ENCODE measurements at places on chromosomes 2 and 18.
A peak's percentile ranks its signal among the peaks of the same experiment; 100 is the strongest.

DNA sequence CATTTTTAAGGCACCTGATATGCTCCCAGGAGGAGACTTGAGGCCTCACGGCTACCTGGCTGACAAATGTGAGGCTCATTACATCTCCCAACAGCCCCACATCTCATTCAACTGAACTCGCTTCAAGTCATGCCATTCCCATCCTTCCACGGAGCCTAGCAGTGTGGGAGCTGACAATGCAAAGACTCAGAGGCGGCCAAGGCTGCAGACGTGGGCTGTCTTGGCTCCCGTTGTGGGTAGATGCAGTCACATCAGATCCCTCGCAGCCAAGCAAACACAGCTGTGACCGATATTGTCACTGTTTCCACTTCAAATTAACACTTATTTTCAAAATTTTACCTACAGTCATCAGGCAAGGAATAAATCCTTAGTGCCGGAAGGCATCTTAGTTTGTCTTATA, 64.0 kb upstream of the TRIB2 start:
- DNase-seq, result no peak

DNA sequence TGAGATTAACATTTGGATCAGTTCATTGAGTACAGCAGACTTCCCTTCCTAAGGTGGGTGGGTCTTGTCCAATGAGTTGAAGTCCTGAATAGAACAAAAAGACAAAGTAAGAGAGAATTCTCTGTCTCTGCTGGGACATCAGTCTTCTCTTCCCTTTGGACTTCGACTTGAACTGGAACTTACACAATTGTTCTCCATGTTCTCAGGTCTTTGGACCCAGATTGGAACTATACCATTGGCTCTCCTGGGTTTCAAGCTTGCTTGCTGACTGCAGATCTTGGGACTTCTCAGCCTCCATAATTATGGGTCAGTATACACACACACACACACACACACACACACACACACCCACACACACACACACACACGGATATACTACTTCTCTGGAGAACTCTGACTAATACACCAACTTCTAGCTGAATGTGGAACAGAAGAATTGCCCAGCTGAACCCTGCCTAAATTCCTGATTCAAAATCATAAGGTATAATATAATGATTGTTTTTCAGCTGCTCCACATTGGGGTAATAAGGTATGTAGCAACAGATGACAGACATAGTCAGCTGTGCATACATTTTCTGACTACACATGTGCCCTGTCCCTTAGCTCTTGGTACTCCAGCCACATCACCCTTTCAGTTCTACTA, 214.0 kb downstream of the TGIF1 start:
- no peak for DNase-seq

GRCh38 chr2:64859312-64860212, 129.6 kb upstream of the SLC1A4 start:
- peak; percentile 36 for DNase-seq

GRCh38 chr18:10604182-10604581, 78.4 kb downstream of the NAPG start:
- DNase-seq, result no peak

GRCh38 chr2:177419274-177419673, 26.7 kb downstream of the AGPS start:
- DNase-seq, result no peak

GRCh38 chr2:144356402-144356801, 163.5 kb downstream of the ZEB2 start:
- DNase-seq, result no peak

DNA sequence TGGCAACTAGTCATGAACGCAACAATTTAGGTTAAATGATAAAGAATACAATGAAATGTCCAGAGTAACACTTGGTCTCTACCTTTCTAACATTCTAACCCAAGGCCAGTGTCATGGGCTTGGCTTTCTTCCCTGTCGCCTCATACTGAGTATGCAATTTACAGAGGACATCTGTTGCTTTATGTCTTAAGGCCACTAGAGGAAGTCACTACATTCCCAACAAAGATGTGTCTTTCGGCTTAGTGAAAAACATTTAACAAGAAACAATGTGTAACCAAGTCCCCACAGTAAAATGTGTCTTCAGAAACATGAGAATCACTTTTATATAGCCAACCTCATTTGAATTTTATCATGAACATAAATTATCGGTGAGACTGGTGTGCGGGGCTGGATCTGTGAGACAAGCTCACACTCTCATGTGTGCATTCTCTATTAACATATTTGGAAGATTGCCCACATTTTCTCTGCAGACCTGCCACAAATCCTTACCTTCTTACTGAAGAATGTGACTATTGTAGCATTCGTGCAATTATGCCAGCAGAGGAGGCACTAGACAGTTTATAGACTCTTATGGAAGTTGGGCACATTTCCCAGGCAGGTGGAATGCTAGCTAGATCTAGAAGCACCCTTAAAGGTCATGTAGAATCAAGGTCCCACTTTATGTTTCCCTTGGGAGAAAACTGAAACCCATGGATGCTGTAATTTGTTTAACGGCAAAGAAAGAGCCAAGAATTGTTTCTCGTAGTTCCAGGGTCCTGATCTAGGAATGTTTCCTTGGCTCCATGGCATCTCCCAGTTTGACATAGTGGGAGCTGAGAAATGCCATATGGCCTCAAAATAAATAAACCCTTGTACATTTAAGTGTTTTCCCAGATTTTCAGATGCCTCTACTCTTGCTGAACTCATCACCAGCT, 101.8 kb downstream of the CD226 start:
- DNase-seq, result no peak

DNA sequence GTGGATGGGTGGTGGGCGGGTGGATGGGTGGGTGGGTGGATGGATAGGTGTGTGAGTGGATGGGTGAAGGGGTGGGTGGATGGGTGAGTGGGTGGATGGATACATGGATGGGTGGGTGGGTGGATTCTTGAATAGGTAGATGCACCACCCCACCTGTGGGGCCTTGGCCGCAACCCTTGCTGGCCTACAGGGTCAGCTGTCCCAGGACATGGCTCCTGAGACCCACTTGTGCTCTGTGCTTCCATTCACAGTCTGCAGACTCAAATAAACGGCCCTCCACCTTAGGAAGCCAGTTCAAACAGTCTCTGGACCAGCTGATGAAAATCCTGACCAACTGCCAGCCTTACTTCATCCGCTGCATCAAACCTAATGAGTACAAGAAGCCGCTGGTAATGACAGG, 54.4 kb downstream of the MYO7B start:
- no peak for DNase-seq

- DNase-seq, result no peak
Observed at GRCh38 chr2:226874749-226875148, 38.9 kb downstream of the RHBDD1 start.

DNA sequence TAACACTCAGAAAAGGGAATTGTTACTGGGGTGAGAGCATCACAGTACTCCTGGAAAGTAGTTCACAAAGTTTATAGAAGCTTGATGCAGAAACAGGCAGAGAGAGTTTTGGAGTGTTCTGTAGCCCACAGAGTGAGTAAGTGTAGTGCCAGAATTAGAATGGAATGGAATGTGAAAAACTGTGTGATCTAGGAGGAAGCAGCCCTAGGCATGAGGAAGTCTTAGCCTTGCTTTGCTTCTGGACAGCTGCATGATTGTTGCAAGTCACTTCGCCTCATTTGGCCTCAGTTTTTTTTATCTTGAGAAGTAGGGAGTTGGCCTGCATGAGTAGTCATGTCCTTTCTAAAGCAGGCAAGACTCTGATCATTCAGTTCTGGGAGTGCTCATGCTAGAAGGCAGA, 10.9 kb downstream of the SERPINB12 start:
- DNase-seq, result no peak

DNA sequence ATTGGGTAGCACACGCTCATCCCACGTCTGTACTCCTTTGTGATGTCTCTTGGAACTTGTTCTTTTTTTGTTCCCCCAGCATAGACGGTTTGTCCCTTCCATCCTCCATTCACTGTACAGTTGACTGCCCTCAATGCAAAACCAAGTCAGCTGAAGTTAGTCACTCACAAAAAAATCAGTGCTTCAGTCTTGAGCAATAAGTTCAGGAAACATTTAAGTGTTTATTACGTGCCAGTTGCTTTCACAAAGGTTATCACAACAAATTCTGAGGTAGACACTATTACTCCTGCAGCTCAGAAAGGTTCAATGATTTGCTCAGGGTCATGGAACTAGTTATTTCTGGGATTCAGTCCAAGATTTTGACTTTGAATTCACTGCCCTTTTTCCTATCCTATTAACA, 102.2 kb downstream of the PDE1A start:
- DNase-seq, result no peak

DNA sequence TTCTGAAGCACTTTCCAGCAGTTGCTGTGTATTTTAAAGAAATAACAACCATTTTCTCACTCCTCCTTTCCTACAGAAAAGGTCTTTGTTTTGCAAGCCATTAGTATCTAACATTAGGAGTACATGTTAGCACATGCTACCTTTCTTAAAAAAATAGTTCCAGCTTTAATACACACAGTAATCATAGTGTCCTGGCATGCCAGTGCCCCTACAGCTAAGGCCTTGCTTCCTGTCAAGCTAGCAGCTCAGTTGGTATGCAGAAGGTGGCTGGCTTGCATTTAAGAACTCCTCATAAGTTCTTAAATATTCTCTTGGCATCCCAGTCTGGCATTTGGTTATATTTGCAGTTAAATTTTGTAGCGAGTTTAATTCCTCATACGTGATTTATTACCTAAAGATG, 141.3 kb upstream of the IL1R2 start:
- DNase-seq, result no peak

DNA sequence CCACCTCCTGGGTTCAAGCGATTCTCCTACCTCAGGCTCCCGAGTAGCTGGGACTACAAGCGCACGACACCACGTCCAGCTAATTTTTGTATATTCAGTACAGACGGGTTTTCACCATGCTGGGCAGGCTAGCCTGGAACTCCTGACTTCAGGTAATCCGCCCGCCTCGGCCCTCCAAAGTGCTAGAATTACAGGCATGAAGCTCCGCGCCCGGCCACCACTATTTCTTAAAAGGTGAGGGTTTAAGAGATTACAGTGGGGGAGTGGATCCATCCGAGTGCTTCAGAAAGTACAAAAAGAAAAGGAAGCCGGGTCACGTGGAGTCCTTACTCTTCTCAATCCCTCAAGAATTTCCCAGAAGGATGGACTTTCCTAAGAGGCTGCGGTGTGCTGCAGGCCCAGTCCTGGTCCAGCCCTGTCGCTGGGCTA, 146.9 kb downstream of the ANKRD44 start:
- no peak for DNase-seq

DNA sequence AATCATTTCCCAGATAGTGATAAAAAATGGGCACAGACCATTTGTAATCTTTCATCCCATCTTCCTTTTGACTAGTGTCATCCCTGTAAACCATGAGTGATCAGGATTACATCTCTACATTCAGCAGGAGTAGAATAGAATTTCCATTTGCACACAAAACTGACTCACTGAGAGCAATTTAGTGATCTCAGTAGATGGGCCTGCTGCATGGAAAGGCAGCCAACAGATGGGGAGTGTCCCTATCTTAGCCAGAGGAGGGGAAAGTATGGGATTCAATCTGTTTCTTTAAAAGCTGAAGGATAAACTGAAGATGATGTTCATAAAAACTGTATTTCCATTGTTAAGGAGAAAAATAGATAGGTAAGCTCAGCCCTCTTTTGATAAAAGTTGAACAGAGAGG, 441.7 kb downstream of the ZNF521 start:
- DNase-seq, result no peak

DNA sequence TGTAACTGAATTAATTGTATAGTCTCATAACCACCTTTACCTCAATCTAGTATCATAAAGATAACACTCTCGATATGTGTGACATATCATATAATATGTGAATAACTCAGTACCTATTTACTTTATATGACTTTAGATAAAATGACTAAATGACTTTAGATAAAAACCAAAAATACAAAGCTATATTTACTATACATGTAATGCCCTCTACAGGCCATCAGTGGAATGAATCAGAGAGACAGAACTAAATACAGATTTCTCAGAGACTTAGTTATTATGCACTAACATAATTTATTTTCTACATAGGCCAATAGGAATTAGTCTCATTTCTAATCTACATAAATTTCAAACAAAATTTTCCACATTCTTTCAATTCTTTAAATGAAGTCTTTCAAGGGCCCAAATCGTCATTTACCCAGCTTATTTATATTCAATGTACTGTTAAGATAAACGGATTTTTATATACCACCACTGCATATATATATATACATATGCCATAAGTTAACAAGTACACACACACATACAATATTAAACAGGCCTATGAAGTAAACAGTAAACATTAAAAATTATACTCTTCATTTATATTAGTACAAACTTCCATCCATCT, 219.9 kb downstream of the EXOC6B start:
- DNase-seq, result no peak

GRCh38 chr2:231256494-231256893, 58.1 kb downstream of the ARMC9 start:
- no peak for DNase-seq

DNA sequence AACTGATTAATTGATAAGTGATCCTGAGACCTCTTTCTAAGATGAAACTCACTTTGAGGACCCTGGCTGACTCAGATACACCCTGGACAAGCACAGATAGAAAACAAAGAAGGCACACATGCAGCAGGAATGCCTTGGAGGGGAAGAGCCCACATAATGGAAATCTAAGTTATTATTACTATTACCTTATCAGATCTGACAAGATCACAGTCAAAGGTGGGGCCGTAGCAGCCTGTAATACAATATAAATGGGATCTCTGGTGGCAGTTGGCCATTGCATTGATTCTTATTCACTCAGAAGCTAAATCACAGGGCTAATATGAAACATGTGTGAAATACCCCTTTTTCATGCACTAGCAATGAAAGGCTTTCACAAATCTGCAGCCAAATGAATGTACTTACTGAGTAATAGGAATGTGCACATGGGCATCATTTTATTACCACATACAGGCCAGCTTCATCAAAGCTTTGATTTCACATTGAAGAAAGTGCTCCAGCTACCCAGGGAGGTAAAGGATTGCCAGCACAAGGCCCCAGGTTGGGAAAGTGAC, 84.0 kb downstream of the ZBTB7C start:
- no peak for DNase-seq

DNA sequence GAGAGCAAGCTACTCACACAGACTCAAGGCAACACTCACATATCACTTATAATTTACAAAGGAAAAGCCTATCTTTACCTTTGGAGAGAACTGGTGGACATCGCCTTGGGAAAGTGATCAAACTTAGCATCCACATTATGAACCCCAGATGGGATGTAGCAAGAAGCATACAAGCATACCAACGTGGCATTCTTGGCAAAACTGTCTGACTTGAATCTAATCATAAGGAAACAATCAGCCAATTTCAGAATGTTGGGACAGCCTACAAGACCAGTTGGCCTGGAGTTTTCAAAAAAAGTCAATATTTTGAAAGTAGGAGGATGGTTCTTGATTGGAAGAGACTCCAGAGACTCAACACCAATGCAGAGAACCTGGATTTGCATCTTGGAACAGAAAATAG, 79.1 kb upstream of the PMAIP1 start:
- DNase-seq, result no peak

DNA sequence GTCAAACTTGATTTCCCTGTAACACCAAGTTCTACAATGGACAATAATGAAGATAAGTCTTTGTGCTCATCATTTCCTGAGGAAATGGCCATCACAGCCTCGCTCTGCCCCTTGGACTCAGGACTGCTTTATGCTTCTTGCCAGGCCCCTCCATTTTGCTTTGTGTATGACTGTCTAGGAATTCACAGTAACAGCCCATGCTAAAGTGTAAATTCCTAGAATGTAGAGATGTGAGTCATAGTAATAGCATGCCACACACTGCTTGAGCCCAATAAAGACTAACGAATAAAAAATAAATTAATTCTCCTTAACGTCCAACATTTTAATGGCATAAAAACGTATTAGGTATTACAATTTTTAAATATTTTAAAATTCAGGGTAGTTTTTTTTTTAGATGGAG, 226.5 kb downstream of the PID1 start:
- no peak for DNase-seq
